Fibroblast of lung (primary cell): ENCODE measurements at places on chromosomes 1 and 21.
A peak's percentile ranks its signal among the peaks of the same experiment; 100 is the strongest.

- no peak for DNase-seq
These were observed 55.6 kb upstream of the FMOD start for GRCh38 chr1:203406446-203407045.

DNA sequence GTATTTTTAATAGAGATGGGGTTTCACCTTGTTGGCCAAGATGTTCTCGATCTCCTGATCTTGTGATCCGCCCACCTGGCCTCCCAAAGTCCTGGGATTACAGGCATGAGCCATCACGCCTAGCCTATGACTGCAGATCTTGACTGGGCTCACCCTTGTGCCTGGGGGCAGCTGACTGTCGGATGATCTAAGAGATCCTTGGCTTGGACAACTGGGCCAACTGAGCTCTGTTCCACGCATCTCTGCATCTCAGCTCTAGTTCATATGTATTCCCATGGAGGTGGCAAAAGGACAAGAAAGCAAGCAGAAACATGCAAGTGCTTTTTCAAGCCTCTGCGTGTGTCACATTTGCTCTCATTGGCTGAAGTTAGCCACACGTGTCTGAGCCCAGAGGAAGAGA is 75.8 kb upstream of the SELENON start:
- DNase-seq: no peak

- DNase-seq: peak; percentile 44
These were observed at the start of gene SDC3 for GRCh38 chr1:30908696-30909364. TSS of gene SDC3 (minus strand) at chr1:30908758. CDS start at chr1:30908586, 172 bp downstream.

DNA sequence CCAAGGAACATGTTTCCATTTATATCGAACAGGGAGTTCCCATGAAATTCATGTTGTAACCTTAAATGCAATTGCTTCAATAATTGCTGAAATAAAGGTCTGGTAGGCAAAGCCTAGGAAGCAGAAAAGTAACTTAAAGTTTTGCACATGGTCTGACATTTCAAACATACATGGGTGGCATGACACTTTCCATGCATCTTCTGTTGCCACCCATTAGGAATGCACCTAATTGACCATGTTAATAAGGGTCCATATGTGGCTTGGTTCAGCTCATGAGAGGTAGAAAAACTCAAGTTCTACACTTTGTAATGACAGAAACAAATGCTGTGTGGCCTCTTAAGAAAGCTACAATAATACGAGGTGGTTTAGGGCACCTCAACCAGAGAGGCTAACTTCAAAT is 72.0 kb upstream of the GORAB start:
- DNase-seq: no peak
